ENCODE measurements at places on chromosomes 11 and 22.

DNA sequence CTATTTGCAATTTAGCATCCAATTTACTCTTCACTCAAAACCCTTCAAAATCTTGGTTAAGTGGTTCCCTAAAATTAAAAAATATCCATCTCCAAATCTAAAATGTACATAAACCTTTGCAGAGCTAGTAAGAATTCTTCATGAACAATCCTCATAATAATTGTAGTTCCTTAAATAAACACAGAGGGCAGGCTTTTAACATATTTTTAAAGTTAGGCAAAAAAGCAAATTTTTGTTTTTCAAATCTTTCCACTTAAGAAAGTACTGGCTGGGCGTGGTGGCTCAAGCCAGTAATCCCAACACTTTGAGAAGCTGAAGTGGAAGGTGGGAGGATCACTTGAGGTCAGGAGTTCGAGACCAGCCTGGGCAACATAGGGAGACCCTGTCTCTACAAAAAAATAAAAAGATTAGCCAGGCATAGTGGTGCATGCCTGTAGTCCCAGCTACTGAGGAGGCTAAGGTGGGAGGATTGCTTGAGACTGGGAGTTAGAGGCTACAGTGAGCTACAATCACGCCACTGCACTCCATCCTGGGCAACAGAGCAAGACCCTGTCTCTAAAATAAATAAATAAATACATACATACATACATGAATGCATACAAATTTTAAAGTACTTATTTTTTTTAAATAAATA, 25.1 kb upstream of the PLAAT3 start:
- DNase-seq: peak; percentile 14

- no peak for DNase-seq
These were observed 3.2 kb downstream of the FUT4 start for GRCh38 chr11:94546886-94547285.

- no peak for DNase-seq
These were observed 37.1 kb upstream of the MMP12 start for GRCh38 chr11:102911758-102912481.

- DNase-seq: no peak
These were observed 858 bp downstream of the OAF start for GRCh38 chr11:120211522-120212258.

- no peak for DNase-seq
These were observed 126.2 kb upstream of the SERPIND1 start for GRCh38 chr22:20647586-20648305.

- no peak for DNase-seq
These were observed 49.4 kb downstream of the CLMP start for GRCh38 chr11:123145661-123146060.

DNA sequence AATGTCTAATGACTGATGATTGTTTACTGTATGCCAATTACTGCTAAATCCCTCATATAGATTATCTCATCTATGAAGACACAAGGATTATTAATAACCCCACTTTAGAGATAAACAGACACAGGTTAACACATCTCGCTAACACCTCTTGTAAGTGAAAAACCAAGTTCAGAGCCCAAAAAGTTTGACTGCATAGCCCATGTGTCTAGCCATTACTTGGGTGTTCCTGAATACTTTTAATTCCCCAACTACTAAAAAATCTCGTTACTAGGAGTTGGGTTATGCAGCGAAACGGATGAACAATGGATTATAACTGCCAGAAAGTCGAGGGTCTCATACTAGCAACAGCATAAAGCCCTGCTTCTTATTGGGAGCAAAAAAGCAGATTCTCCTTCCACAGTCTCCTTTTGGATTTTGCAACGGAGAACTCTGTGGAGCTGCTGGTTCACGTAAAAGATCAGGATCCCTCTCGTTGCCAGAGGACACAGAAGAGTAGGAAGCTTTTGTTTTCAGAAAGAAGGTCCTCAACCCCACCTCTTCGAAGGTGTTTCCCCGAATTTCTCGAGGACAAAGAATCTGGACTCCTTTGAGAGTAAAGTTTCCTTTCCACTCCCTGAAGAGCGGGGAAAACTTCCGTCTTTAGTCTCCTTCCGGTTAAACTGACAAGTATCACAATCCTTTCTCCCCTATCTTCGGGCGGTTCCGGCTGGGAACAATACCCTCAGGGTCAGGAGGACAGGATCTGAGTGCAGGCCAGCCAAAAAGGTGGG, 979 bp downstream of the ZBED5 start:
- no peak for DNase-seq

DNA sequence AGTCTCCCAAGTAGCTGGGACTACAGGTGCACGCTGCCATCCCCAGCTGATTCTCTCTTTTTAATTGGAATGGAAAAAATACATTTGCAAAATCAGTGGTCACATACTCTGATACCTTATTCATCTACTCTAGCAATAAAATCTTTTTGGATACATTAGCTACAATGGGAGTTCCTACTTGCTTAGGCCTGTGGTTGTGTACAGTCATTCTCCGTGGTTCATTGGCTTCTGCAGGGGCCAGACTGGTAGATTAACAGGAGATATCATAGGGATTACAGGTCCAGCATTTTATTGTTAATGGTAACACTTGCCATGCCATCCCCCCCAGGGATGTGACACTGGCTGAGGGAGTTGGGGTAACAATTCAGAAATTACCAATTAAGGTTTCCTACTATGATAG, 140.0 kb downstream of the ADAMTS15 start:
- DNase-seq: no peak

GRCh38 chr11:118892514-118892913, 8.8 kb downstream of the CXCR5 start:
- no peak for DNase-seq

- no peak for DNase-seq
These were observed 527.8 kb downstream of the BRD1 start for GRCh38 chr22:49299821-49300231.

DNA sequence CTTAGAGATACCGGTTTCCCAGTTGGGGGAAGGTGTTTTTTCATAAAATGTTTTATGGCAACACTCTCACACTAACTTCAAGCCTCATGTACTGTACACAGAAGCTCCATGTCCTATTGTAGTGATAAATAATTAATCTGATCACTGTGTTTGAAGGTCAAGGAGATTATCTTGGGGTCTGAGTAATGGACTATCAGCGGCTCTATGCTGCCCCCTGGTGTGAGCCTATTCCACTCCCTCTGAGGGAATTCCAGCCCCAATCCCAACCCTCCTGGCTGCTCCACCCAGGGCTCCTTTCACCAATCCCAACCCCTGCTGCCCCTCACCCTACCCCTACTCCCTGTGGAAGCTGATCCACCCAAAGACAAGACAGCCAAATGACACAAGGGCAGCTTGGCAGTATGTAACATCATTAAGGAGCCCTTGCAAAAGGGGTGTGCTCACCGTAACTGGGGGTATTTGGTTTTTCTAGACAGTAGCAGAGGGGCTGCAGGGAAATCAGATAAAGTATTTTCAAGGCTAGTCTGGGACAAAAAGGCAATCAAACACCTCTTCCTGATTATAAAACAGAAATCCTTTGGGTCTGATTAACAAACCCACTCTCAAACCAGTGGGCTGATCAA, 22.3 kb downstream of the HPS4 start:
- no peak for DNase-seq

GRCh38 chr11:1330473-1330872, 21.0 kb upstream of the TOLLIP start:
- no peak for DNase-seq

DNA sequence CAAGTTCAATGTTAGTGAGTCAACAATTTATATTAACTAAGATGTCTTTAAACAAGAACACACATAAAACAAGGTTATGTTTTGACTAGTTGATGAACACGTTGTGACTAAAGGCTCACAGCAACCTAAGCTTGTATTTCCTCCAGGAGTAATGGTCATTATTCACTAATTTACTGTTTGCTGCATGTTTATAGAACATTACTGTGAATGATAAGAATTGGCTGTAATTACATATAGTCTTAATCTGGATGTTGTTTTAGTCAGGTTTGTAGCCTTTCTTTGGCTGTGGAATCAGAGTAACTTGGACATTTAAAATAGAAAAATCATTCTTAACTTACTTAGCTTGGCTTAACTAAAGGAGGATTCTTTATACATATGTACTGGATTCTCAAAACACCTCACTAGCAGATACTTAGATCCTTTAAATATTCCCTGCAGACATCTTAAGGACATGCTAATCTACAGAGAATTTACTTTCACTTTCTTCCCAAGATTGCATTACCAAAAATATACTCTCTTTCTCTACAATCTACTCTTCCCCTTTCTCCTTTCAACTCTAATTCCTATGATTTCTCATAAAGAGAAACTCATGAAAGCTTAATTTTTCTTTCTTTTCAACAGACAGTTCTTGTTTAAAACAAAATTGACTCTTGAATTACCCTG, 319.7 kb upstream of the CTSC start:
- no peak for DNase-seq

DNA sequence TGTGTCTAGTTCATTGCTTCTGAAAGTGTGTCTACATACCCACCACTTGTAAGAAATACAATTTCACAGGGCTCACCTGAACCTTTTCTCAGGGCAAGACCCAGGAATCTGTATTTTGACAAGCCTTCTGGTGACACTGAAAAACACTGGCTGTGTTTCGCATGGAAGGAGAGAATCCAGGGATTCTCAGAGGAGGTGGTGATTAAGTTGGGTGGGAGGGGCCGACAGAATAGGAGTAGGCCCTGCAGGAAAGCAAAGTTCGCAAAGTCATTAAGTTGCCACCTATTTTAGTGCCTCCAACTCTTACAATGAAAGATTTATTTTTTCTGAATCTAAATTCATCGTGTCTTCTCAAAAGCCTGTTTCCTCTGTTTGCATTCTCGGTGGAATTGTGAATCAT, 186.8 kb downstream of the FAT3 start:
- DNase-seq: no peak

DNA sequence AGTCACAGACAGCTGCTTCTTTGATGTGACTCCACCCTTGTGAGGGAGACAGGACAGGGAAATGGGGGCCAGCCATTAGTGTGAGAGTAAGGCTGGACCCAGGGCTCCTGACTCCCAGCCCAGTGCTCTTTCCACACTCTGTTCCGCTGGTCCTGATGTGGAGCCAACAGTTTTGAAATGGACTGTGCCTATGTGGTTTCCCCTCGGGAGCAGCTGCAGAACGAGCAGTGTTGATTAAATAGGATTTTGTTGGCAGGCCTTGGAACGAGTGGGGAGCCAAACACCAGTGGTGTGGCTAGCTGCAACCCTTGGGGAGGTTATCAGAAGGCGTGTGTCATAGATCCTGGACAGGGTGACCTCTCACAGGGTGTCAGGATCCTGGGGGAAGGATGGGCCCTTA, 66.5 kb upstream of the AMPD3 start:
- no peak for DNase-seq

- DNase-seq: no peak
These were observed 2.0 kb downstream of the DSCAML1 start for GRCh38 chr11:117794772-117795629.

DNA sequence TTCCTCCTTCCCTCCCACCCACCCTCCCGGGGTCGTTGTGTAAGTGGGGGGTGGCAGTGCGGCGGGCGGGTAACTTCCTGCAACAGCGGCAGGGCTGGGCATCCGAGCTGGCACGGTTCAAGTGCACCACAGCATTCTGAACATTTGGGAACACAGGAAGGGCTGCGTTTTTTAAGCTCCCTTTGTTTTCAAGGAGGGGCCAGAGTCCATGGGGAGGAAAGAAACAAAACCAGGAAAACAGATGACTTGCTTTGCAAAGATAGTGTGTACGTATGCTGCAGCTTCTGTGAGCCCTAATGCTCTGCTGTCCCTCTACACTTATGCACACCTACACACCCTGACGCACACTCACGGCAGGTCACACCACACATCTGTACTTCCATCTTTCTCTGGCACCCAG, 152.5 kb downstream of the FBXO7 start:
- no peak for DNase-seq

GRCh38 chr11:102253020-102253715, 64.1 kb upstream of the BIRC3 start:
- no peak for DNase-seq

- no peak for DNase-seq
These were observed 496 bp upstream of the TRAF6 start for GRCh38 chr11:36510594-36510942.

DNA sequence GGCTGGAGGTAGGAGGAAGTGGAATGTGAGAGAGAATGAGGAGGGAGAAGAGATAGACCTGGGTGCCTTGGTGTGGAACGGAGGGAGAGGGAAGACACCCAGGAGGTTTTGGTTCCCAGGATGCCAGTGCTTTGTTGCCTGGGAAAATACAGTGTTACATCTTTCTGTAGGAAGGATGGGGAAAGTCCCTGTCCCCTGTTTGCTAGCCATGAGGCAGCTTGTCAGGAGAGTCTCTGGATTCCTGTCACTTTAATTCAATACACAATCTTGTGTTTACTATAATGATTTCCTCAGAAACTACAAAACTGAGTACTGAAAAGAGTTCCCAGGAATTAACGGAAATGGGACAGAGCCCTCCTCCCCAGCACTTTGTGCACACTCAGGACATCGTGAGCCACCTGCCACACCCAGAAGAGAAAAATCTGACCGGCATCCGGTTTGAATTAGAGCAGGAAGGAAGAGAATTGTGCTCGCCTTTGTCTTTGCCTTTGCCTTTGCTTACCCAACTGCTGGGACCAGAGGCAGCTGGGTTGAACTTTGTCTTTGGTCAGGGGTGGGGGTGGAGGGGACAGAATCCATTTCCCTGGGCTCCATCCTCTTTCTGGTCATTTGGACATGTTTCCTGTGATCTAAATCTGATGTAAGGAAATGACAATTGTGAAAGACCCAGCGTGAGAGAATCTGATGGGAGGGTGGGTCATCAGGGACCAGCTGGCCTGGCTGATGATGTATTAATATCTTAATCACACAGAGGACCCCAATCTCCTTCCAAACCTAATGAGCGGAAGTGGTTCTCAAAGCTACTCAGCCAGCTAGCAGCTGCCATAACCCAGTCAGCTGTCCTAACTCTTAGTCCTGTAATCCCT, 1.3 kb upstream of the LIMK2 start:
- no peak for DNase-seq

DNA sequence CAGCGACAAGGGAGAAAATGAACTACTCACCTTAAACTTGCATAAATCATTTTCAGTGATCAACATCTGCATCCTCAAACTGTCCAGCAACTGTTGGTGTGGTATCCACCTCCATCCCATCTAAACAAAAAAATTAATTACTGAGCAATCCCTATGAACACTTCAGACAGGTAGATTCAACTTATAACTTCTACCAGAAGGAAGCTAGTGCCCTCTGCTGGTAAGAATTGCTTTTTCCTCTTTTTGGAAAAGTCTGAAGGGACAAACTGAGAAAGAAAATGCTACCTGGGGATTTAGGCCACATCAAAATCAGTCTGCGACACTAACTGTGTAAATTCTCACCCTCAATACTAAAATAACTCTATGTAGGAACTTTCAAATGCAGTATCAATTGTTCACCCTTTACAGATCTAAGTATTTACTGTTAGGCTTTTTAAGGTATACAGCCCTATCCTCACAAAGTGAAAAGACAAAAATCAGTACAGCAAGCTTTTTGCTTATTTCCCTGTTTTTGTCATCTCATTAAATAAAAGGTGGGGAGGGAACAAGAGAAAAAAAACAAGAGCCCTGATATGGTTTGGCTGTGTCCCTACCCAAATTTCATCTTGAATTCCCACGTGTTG, 17.9 kb downstream of the CLNS1A start:
- peak; percentile 8 for DNase-seq

GRCh38 chr22:30193031-30193775, 53.4 kb downstream of the LIF start:
- no peak for DNase-seq

Data from AG09309 (cell line).